Stimulated activated CD8-positive, alpha-beta memory T cell treated with anti-CD3 and anti-CD28 coated beads, Interleukin-4, amount 100 ng/mL, for 1 hour (primary cell): ENCODE measurements at places on chromosomes 7 and 10.

DNA sequence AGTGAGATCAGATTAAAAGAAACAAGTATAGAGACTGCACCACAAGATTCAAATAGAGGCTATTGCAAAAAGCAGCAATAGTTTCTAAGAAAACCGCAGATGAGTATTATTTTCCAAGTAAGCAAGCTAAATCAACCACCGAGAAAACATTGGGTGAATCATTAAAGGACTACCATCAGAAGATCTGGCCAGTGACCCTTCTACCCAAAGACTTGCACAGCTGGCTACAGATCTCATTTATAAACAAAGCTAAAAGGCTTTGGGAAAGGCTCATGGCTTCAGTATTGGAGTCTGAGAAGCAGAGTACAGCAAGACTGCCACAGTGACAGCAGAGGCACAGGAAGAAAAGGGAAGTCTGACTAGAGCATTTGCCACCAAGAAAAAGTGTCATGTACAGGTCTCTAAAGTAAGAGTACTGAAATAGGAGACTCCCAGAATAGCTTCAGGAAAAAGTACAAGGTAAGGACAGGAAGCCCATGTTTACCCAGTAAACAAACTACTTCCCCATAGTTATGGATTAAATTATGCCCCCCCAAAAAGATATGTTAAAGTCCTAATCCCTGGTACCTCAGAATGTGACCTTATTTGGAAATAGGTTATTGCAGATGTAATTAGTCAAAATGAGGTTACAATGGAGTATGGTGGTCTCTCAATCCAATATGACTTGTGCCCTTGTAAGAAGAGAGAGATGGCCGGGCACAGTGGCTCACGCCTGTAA is 19.0 kb downstream of the STEAP1 start:
- no peak for DNase-seq

- DNase-seq, result no peak
Observed at GRCh38 chr7:128928882-128929788, 8.6 kb upstream of the IRF5 start.

- no peak for DNase-seq
Observed at GRCh38 chr10:26112532-26112931, 104.0 kb upstream of the GAD2 start.

DNA sequence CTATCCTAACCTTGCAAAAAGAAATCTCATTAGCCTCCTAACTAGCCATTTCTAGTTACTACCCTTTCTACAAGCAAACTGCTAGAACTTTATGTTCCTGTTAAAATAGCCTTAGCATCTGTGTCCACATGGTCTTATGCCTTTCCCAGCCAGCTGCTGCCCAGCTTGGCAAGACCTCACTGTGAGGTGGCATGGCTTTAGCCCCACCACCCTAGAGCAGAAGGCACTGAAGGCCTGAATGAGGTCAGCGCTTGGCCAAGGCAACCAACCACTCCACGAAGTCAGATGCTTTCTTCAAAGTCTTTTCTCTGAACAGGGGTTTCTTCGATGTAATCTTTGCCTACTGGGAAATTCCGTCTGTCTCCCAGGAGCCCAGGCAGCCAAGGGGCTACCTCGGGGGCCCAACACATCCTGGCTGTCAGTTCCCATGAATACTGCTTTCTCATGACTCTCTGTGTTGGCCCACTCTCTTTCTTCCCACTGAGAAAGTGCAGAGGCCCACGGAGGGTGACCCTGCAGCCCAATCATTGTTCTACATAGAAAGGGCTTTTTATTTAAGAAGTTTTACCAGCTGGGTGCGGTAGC is 41.6 kb downstream of the POLR3A start:
- DNase-seq, result no peak

GRCh38 chr7:114793155-114793845 is 128.6 kb upstream of the MDFIC start:
- DNase-seq, result no peak

DNA sequence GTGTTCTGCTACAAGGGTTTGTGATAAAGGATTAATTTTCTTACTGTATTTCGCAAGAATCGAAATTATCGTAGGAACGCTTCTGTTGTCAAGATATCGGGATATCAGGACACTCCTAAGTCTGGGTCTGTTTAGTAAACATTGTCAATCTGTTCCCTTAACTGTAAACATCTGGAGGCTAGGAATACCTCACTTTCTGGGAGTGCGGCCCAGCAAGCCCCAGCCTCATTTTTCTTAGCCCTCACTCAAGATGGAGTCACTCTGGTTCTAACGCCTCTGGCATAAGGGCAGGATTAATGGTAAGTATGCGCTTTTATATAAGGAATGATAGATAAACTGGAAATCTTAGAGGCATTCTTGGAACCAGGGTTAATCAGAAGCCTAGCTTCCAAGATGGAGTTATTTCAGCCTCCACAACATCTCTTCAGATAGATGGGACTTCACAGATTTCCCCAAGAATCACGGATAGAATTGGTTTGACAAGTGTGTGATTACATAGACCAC is 30.1 kb upstream of the CCL24 start:
- no peak for DNase-seq

GRCh38 chr10:1548596-1548995 is 188.7 kb downstream of the ADARB2 start:
- no peak for DNase-seq

GRCh38 chr10:42988069-42988468 is 88.8 kb upstream of the RET start:
- DNase-seq, result no peak

- DNase-seq, result no peak
Observed at GRCh38 chr10:109624939-109625338, 298.4 kb downstream of the XPNPEP1 start.

GRCh38 chr7:91446819-91447218 is 182.6 kb downstream of the FZD1 start:
- no peak for DNase-seq

- DNase-seq, result no peak
Observed at GRCh38 chr10:482051-482501, 207.4 kb downstream of the DIP2C start.

DNA sequence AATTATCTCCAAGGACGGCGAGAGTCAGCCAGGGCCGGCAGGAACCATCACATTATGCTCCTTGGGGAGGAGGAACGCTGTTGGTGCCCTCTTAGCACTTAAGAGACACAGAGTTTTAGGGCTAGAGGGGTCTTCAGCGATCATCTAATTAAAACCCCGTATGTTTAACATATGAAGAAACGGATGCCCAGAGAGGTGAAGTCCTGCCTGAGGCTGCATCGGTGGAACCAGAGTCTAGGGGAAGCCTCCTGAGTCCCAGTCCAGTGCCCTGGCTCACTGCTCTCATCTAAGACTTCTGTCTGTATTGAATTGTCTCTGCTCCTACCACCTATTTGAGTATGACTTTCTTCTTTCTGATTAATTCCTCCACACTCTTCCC is 688 bp upstream of the ABCB4 start:
- DNase-seq, result no peak

DNA sequence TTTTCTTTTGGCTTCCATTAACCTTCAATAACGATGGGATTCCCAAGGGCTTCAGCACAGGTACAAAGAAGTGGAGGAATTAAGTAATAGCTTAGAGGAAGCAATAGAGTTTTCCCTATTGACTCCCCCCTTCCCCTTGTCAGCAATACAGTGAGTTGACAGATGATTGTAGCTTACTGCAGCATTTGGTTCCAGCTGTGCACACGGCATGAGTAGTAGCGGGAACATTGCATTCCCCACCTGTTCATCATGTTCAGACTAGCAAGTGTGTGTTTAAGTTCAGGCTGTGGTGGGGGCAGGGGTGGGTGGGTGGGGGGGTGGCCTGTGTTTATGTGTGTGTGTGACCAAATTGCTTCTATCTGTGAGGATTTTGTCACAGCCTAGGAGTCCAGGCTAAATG is 4.6 kb upstream of the ADRA2A start:
- DNase-seq, result no peak

DNA sequence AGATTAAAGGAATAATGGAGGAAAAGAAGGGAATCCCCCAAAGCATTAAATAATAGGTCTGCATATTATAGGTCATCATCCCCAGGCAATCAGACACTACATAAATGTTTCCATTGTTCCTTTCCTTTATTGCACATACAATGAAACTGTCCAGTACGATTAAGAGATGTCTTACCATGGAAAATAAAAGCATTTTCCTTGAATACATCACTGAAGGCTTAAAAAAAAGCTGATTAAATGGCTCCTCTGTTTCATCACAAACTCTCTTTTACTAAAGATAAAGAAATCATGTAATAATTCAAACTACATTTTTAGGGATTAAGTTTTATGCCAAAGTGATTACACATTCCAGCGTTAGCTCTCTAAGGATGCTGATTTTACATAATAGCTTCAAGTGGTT is 316.0 kb downstream of the AGMO start:
- no peak for DNase-seq

- no peak for DNase-seq
Observed at GRCh38 chr10:97676770-97677581, 10.1 kb downstream of the AVPI1 start.

GRCh38 chr10:75649466-75649865 is 218.0 kb downstream of the LRMDA start:
- no peak for DNase-seq

- DNase-seq, result no peak
Observed at GRCh38 chr7:101537205-101537604, 91.9 kb downstream of the MYL10 start.
